ENCODE measurements at places on chromosomes 5 and 9. TPM values are rescaled to one million over a fixed set of nuclear protein-coding genes. Genes with fewer than 3 reads are reported as not detected.

Gene TTC39B
- total RNA-seq, result 27.5 TPM

Gene GOLPH3
- 86.8 TPM for total RNA-seq

Gene PRXL2C
- 11.2 TPM for total RNA-seq

Gene PTPA
- 97.7 TPM for total RNA-seq

Gene BRINP1
- total RNA-seq, result not detected

Gene ERCC8
- 7.3 TPM for total RNA-seq

- DNase-seq, result no peak
These were observed 169.4 kb downstream of the APBA1 start for GRCh38 chr9:69502671-69503301.

DNA sequence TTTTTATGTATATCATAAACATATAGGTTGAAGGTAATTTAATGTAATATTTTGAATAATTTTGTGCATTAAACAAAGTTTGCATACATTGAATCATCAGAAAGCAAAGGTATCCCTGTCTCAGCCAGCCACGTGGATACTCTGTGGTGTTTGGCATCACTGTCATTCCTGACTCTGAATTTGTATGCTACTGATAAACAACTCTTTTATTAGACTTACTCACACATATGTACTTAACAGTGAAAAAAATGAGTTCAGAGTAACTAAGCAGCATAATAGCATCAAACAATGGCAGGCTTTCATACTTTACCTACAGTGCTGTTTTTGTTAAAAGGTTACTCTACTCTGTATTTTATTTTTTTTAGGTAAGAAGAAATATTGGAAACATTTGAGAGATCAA lies 171.9 kb downstream of the COMMD10 start:
- no peak for DNase-seq

GRCh38 chr5:39757131-39757530 lies 332.4 kb upstream of the DAB2 start:
- no peak for DNase-seq

- DNase-seq, result no peak
These were observed 61.7 kb downstream of the BAAT start for GRCh38 chr9:101323129-101323528.

- DNase-seq, result no peak
These were observed 19.6 kb downstream of the CYFIP2 start for GRCh38 chr5:157285310-157286035.
